ENCODE measurements at places on chromosomes 4 and X. TPM values are rescaled to one million over a fixed set of nuclear protein-coding genes. Genes with fewer than 3 reads are reported as not detected.

Gene GAGE12E
- total RNA-seq, result not detected

Gene TMEM31
- total RNA-seq, result 0.68 TPM

GRCh38 chr4:123304151-123304964, 92.2 kb upstream of the SPRY1 start:
- peak; percentile 96 for DNase-seq

DNA sequence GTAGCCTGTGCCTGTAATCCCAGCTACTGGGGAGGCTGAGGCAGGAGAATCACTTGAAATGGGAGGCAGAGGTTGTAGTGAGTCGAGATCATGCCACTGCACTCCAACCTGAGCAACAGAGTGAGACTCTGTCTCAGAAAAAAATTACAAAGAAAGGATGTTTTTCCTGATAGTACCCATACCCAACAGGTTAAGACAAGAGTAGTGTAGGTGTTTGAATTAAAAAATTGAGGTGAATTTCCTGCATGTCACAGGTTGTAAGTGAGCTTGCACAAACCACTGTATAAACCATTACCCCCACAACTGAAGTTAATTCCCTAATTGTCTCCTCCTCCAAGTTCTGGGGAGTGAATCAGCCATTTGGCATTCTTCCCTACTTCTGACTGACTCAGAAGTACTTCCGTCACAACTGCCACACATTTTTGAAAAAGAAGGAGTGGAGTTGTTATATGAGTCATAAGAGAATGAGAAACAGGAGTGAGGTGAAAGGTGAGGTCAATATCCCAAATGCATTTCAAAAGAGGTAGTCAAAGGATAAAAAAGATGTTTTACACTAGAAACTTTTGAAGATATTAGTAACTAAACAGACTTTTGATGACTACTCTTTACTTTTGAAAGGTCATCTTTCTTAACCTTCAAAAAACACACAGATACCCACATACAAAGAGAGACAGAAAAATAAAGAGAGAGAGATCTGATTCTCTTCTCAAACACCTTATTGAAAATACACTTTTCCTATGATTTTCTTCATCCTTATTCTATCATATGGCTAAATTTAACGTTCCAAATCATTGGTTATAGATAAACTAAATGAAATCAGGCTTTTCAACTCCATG, 134.5 kb downstream of the BTC start:
- DNase-seq, result peak; percentile 40

- no peak for DNase-seq
Measured at GRCh38 chr4:17939054-17939453, 82.5 kb downstream of the LCORL start.
